ENCODE measurements at places on chromosomes 11 and 22.

DNA sequence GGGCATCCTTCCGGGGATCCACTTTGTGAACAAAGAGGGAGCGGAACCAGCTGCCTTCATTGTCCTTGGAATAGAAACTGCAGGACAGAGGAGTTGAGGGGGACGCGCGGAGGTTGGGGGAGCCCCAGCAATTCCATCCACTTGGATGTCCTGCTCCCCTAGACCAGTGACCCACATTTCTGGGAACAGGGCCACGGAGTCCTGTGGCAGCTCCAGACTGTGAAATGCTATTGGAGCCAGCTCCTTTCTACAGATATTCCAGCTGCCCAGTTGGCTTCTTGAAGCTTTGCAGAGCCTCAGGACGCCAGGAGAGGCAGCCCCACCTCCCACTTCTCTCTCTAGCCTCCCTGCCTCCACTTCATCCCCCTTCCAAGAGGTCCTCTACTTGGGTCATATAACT lies 10.5 kb downstream of the NIPSNAP1 start:
- no peak for DNase-seq

GRCh38 chr22:17924735-17925364 lies 99.5 kb downstream of the MICAL3 start:
- DNase-seq: no peak

- DNase-seq: no peak
These were observed 4.3 kb downstream of the CBX6 start for GRCh38 chr22:38867471-38868285.

GRCh38 chr11:112656772-112657428 lies 304.3 kb upstream of the NCAM1 start:
- no peak for DNase-seq

GRCh38 chr11:111310723-111311122 lies 12.4 kb downstream of the POU2AF3 start:
- DNase-seq: no peak

GRCh38 chr11:93410441-93410840 lies 79.9 kb downstream of the DEUP1 start:
- no peak for DNase-seq

DNA sequence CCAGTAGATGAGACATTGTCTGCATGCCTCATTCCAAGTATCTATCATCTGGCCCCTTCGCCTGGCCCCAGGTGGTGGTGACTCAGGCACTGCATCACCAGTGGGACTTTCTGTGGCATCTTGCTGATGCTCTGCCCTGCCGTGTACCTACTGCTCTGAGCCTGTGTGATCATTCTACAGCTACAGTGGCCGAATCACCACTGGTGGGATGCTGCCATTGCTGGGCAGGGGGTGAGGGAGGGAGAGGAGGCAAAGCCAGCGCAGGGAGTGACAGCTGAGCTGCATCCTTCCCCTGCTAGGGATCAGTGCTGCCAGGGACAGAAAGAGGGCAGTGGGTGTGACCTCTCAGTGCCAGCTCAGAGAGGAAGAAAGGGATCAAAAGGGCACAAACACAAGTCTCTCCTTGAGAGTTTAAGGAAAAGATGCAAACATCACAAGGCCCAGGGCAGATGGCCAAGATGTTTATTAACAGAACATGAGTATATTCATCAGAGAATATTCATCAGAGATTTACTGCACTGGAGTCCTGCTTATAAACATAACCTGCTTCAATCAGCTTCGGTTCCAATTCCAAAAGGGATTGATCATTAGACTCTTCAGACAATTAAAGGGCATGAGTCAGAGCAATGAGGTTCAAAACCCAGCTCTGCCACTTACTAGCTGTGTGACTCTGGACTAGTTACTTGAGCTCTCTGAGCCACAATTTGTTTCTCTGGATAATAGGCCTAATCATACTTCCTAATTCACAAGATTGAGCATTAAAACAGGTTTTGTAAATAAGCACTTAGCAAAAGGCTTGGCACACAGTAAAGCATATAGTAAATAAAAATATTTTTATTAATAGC lies 109.8 kb downstream of the NAT10 start:
- no peak for DNase-seq

DNA sequence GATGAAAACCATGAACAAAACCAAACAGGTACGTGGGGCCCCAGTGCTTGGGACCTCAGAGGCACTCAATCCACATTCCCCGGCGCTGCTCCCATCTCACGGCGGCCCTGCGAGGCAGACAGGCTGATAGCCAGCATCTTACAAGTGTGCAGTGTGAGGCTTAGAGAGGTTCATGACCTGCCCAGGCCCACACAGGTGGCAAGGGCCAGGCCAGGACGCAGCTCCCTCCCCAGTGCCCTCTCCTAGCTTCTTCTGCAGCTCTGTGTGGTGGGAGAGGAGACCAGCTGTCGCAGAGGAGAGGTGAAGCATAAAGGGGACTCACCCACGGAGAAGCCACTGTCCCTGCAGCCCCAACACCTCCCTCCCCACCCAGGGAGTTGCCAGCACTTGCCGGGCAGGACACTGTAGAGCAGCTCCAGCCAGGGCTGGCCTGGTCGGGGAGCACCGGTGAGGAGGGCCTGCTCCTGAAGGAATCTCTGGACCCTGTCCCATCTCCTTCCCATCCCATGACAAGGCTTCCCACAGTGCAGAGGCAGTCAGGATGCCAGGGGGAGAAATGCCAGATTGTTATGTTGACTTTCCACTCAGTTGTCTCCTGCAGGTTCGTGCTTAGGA lies 92.4 kb upstream of the TMEM45B start:
- no peak for DNase-seq

DNA sequence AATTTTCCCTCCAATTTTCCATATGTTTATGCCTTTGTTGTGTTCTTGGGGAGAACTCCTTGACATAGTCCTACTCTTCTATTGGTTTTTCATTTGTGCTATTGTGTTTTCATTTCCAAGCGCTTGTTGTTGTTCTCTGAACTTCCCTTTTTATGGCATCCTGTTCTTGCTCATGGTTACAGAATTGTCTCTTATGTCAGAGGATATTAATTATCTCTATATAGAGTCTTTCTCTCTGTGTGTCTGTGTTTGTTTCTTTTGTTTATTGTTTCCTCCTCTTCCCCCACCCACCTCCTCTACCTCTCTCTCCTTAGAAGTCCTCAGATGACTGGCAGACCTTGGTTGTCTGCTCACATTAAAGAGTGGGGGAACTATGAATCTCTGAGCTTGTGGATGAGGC lies 69.9 kb downstream of the HORMAD2 start:
- DNase-seq: no peak

- DNase-seq: no peak
These were observed 42.6 kb downstream of the MAP6 start for GRCh38 chr11:75625991-75626888.

DNA sequence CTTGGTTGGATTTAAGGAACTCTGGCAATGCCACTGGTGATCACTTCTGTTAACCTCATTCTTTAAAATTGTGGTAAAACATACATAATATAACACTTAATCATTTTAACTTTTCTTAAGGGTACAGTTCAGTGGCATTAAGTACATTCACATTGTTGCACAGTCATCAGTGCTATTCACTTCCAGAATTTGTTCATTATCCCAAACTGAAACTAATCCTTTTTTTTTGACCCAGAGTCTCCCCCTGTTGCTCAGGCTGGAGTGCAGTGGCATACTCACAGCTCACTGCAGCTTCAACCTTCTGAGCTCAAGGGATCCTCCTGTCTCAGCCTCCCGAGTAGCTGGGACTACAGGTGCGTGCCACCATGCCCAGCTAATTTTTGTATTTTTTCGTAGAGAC lies 10.6 kb downstream of the ELF5 start:
- no peak for DNase-seq

DNA sequence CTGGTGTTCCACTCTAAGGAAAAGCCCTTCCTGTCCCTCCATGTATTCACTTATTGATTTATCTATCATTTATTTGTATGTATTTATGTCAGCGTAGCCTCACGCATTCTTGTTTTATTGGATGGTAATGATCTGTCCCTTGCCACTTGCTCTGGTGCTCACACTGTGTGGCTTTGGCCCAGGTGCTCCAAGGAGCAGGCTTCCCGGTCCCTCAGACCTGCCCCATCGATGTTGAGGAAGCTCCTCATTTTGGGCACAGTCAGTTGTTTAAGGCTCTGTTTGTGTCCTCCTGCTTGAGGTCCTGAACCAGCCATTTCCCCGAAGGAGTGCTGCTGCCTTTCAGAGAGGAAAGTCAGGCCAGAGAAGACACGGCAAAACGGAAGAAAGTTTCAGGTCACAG lies 1485.4 kb downstream of the TBC1D22A start:
- no peak for DNase-seq

GRCh38 chr11:45170484-45170883 lies 24.0 kb downstream of the PRDM11 start:
- no peak for DNase-seq

- no peak for DNase-seq
These were observed 47.1 kb downstream of the LARGE1 start for GRCh38 chr22:33873186-33873585.

DNA sequence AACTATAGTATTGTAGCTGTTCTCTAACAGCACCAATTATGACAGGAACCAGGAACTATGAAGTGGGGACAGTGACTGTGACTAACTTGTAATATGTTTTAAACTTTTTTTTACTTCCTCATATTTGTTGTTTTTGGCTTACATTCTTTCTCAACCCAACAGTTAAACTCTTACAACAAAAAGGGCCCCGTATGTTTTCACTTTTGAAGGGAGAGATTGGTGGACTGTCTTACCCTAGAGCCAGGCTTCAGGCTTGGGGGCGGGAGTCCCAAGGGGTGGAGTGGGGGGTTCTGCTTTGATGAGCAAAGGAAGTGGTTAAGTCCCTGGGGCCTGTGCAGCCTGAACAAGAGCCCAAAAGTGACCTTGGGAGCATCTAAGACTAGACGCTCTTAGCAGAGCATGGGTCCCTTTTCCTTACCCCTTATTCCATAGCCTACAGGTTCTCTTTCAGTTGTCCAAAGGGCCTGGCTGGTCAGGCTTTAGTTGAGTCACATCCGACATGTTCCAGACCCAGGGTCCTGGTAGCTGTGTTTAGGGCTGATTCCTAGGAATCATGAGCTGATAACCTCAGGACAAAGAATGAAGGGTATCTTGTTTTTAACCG lies 38.8 kb downstream of the STIM1 start:
- DNase-seq: no peak

Data from stimulated activated CD4-positive, alpha-beta T cell treated with anti-CD3 and anti-CD28 coated beads, Interleukin-1b, Interleukin-23, amount 100 ng/mL, for 1 hour (primary cell).